IPS-NIHi11 (cell line): ENCODE measurements at places on chromosomes 2 and 18.

GRCh38 chr2:54586494-54586893, 130.4 kb downstream of the SPTBN1 start:
- DNase-seq: no peak

DNA sequence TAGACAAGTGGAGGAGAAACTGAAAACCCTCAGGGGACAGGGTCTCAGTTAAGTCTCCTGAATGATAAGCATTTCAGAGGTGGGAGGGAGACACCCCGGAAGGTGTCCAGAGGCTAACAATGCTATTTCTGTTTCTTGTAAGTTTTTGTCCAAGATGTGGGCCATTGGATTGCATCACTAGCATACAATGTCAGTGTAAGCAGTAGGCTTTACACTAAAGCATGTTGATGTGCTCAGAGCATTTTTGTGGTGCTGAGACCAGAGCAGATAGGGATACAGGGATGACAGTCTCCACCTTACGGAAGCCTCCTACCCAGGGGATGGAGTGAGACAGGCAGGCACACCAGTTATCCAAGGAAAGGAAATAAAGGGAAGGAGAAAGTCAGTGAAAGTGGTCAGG, 2.2 kb upstream of the IL1R1 start:
- DNase-seq: no peak

DNA sequence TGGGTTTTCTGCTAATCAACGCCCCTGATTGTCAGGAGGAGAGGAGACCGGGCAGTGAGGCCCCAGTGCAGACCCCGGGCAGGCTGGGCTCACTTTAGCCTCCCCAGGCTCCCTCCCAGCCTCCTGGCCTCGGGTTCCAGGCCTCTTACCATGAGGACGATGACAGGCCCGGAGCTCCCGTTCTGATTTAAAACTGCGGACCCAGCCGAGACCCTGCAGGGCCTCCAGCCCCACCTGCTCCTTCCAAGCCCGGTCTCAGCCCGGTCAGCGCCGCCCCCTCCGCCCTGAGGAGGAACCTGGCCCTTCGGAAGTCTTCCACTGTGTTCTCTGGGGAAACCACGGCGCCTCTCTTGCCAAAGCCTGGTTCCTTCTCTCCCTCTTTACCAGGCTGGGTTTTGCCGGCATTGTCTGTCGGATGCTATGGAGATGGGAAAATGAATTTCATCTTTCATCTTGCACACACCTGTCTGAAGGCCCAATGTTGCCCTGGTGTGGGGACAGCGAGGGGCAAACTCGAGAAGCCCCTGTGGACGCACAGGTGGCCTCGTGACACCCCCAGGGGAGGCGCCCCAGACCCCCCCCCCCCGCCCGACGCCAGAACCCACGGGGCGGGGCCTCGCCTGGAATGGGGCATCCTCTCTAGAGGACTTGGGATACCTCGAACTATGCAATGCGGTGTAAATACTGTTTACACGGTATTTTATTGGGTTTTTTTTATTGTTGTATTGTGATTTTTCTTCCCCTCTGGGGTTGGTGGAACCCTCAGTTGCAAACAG, 37.7 kb upstream of the CTDP1 start:
- no peak for DNase-seq

DNA sequence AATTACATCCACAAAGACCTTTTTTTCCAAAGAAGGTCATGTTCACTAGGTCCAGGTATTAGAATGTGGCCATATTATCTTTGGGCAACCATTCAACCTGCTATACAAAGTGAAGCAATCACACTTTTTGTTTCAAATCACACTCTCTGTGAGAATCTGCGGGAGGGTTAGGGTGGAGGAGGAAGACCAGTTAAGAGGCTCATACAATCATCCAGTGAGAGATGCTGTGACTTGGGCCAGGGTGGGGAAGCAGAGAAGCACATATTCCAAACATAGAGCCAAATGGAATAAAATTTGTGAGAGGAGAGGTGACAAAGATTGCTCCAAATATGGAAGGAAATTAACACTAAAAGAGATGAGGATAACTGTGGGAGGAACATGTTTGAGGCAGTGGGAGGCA, 351.6 kb downstream of the CYRIA start:
- no peak for DNase-seq

DNA sequence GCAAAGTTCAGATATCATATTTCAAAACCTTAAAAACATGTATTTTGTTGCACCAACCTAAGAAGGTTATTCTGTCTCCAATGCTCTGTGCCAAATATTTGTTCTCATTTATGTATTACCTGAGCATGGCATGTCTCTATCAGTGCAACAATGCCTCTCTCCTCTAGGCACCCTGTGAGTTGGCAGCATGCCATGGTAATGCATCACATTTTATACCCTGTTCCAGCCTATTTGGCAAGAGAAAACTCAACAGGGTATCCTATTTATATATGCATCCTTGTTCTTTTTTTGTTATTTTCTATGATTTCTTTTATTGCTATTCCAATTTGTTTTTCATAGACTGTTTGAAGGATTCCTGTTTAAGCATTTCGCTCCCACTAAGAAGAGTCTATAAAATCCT, 126.3 kb upstream of the NRXN1 start:
- DNase-seq: no peak

DNA sequence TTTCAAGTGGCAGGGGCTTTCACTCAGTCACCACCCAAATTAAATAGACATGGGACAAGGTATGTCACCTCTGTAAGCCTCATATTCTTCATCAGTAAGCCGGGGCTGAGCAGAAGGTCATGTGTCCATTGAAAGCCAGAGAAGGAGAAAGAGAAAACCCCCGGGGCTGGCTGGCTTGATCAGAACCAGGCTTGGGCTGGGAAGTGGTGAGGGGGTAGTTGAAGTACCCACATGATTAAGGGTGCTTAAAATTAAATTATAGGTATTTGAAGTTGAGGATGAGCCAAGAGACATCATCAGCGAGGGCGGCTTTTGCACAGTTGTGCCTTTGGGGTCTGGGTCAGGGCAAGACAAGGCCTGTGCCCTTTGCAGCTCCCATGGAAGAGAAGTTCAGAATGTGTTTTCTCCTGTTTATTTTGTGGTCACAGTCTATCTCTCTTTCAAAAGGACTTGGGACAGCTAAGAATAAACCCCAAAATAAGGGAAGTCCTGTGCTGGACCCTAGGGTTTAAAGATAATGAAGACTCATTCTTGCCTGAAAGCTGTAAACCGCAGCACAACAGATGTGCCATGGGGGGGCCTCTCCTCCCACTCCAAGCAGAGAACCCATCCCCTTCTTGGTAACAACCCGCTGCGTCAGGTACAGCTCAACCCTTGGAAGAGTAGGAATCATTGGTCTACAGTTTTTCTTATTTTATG, 10.7 kb downstream of the DBI start:
- no peak for DNase-seq

- DNase-seq: peak; percentile 83
Measured at GRCh38 chr2:232502911-232503808, 15.5 kb upstream of the ECEL1 start.

DNA sequence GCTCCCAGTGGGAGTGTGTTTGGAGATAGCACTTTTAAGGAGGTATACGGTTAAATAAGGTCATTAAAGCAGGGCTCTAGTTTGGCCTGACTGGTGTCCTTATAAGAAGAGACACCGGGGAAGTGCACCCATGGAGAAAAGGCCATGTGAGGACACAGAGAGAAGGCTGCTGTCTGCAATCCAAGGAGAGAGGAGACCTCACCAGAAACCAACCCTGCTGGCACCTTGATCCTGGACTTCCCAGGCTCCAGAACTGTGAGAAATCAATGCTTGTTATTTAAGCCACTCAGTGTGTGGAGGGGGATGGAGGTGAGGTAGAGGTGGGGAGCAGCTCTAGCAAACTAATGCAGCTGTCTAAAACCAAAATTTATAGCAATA, 62.0 kb downstream of the RPL31 start:
- DNase-seq: no peak

DNA sequence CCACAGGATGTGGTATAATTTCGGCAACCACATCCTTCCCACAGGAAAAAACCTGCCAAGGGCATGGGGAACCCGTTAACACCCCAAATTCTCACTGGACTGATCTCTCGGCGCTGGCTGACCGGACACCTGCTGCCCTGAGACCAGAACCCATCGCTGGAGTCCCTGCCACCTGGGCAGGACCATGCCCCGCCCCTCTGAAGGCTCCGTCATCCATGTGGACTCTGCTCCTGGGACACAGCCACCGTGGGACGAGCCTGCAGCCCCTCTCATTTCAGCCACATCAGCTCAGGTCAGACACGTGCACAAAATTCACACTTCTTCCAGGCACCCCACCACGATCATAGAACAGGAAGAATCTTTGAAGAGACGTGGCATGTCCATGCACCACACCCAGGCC, 108.2 kb downstream of the ZNF516 start:
- DNase-seq: no peak

DNA sequence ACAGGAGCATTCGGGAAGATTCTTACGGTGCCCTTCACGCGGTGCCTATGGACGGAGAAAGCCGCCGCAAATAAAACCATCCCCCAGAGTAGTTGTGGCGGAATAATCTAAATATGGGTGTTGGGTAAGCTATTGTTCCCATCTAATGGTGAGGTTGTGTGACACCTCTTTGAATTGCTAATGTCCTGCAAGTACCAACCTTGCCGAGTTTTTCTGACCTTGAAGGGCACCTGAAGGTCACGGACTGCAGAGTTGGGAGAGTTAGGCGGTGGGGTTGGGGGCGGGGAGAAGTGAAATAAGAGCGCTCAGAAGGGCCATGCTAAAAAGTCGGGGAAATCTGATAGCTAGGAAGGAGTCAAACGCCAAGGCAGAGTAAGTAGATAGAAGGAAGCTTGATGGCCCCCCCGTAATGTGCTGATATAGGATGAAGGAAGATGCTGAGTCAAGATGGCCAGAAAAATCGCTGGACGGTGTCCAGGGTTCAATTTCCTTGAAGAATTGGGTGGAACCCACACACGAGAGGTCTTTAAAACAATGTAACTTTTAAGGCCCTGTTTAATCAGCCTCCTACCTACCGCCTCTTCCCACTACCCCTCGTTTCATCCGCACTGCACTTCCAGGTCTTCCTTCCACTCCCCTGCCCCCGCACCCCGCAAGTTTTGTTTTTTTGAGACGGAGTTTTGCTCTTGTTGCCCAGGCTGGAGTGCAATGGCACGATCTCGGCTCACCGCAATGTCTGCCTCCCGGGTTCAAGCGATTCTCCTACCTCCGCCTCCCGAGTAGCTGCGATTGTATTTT, 600 bp downstream of the KATNAL2 start:
- peak; percentile 60 for DNase-seq

GRCh38 chr2:71685073-71685848, 231.9 kb downstream of the DYSF start:
- no peak for DNase-seq
